Mammary epithelial cell (primary cell): ENCODE measurements at places on chromosomes 2 and 18. TPM values are rescaled to one million over a fixed set of nuclear protein-coding genes. Genes with fewer than 3 reads are reported as not detected.

The CPLX4 gene
- not detected in 2 replicates for total RNA-seq

The POTEC gene
- total RNA-seq = not detected in 2 replicates

The MAL gene
- not detected for total RNA-seq

The MOB4 gene
- 28.8 TPM for total RNA-seq

The NYAP2 gene
- not detected in 2 replicates for total RNA-seq

The EML4 gene
- 32.0 and 42.4 TPM in 2 replicates for total RNA-seq

The CPO gene
- total RNA-seq = not detected

The MTCL1 gene
- total RNA-seq = 33.5 and 55.1 TPM in 2 replicates

The NXPH2 gene
- not detected for total RNA-seq

The SPP2 gene
- not detected in 2 replicates for total RNA-seq

The CNGA3 gene
- total RNA-seq = not detected

The LRRTM1 gene
- total RNA-seq = not detected in 2 replicates

The LYG2 gene
- not detected in 2 replicates for total RNA-seq

The CAPN10 gene
- total RNA-seq = 27.4 and 27.7 TPM in 2 replicates

The CIB4 gene
- total RNA-seq = not detected

The SLC9A4 gene
- total RNA-seq = 0.07 and 0.19 TPM in 2 replicates

The EFHD1 gene
- 0.61 and 0.87 TPM in 2 replicates for total RNA-seq

The C1GALT1C1L gene
- total RNA-seq = 0.67 TPM

The DES gene
- 0.33 TPM for total RNA-seq

The CDH2 gene
- 18.7 TPM for total RNA-seq

The STAMBP gene
- 77.8 and 91.5 TPM in 2 replicates for total RNA-seq

The COL3A1 gene
- total RNA-seq = not detected in 2 replicates
